H1 (cell line): ENCODE measurements at places on chromosomes 1 and 21. TPM values are rescaled to one million over a fixed set of nuclear protein-coding genes. Genes with fewer than 3 reads are reported as not detected.

- peak overlapping the region; percentile 64 for H3K4me3 ChIP-seq
- DNase-seq, result peak; percentile 100
- H3K4me1 ChIP-seq, result peaks cover 4% of the 10 kb centered on the region; the same call in 1 of the 2 replicates
- H3K27me3 ChIP-seq, result peaks cover 76% of the 10 kb centered on the region
- no peak overlapping the region; the same call in 1 of the 2 replicates for H3K27ac ChIP-seq
Measured at GRCh38 chr1:228059634-228060457, 22.7 kb upstream of the ARF1 start.

GRCh38 chr1:185068341-185068740, 23.0 kb downstream of the RNF2 start:
- no peak overlapping the region for H3K4me3 ChIP-seq
- DNase-seq, result no peak
- no peaks in the 10 kb centered on the region for H3K27me3 ChIP-seq

GRCh38 chr1:55039342-55040082, at the start of gene PCSK9:
Gene PCSK9, plus strand, starts transcription at chr1:55039548. Its CDS starts 290 bp downstream, at chr1:55039838.
- H3K4me1 ChIP-seq, result no peaks in the 10 kb centered on the region
- H3K4me3 ChIP-seq, result peak within 1 kb of the TSS; percentile 57
- peaks cover 5% of the 10 kb centered on the region; the same call in 1 of the 2 replicates for H3K36me3 ChIP-seq
- H3K27me3 ChIP-seq, result peaks cover 9% of the 10 kb centered on the region

The NHLH1 gene
- total RNA-seq, result 0.39 and 0.48 TPM in 2 replicates

The OR2G2 gene
- not detected in 2 replicates for total RNA-seq

DNA sequence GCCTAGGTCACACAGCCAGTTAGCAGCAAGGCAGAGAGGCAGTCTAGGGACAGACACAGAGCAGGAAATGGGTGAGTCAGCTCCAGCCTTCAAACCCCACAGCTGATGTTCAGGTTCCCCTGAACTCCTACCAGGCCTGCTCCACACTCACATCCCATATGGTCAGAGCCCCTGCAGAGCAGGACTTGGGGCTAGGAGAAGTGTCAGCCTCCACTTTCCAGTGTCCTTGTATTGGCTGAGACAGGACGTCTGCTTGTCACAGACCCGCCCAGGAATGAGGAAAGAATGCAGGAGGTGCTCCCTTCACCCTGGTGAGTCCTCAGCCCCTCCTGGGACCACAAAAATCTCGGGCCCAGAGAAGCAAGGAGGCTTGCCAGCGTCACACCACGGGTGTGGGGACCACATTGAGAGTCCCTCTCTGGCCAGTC, 92.5 kb downstream of the LACTBL1 start:
- peaks cover 11% of the 10 kb centered on the region for H3K4me1 ChIP-seq
- no peak for DNase-seq
- peak overlapping the region; percentile 20; the same call in 1 of the 2 replicates for H3K27ac ChIP-seq
- no peak overlapping the region for H3K4me3 ChIP-seq
- no peaks in the 10 kb centered on the region for H3K27me3 ChIP-seq

The SYTL1 gene
- total RNA-seq, result 6.4 and 8.8 TPM in 2 replicates

DNA sequence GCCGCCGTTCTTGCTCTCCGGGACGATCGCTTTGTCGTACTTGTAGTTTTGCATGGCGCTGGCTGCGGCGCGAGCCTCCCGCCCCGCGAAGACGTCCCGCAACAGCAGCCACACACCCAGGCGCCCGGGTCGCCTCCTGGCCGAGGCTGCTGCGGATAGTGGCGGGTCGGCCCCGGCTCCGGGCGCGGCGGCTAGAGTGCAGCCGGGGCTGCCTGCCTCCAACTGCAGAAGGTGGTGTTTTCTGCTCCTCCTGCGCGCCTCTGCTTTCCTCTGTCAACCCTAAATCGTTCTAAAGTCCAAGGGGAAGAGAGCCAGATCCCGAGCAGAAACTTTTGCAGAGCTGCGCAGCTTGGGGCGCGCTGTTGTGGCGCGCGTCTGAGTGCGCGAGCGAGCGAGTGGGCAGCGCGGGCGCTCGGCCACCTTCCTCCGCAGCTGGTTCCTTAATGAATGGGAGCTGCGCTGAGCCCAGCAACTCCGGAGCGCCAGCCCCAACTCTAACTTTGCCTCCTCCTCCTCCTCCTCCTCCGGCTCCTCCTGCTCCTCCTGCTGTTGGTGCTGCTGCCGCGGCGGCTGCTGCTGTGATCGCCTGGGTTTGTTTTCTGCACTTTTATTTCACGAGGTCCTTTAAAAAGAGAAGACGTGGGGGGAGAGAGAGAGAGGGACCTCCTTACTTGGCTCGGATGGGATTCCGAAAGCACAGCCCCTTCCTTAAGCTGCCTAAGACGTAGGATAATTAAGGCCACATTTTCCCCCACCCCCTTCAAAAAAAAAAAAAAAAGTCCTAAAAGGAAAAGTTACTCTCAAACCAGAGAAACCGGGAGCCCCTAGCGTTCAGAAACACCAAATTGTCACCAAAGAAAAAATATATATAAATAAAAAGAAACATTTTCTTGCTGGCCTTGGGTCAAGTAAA, at the start of gene PLPP3:
TSS of gene PLPP3 (minus strand) at position 601 of the 913 bp plus-strand sequence. CDS start at position 54, 547 bp downstream.
- no peaks in the 10 kb centered on the region for H3K36me3 ChIP-seq
- peak within 1 kb of the TSS; percentile 98 for H3K4me3 ChIP-seq
- peak; percentile 80 for DNase-seq
- H3K27ac ChIP-seq, result peak within 1 kb of the TSS; percentile 66; the same call in 1 of the 2 replicates
- H3K4me1 ChIP-seq, result peaks cover 3% of the 10 kb centered on the region

DNA sequence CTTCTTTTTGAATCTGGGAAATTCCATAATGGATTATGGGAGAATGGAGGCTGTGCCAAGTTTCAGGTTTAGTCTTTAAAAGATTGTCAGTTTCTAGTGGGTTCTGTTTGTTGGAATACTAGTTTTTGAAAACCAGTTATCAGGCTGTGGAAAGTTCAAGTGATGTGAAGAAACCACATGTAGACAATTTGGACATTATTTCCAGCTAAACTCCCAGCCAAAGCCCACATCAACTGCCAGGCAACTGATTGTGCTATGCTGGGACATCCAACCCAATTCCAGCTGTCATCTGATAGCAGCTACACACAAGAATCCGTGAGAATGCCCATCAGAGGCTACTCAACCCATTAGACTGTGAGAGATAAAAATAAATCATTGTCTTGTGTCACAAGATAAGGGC, 546.1 kb upstream of the ADAMTS5 start:
- H3K27me3 ChIP-seq, result no peaks in the 10 kb centered on the region
- H3K36me3 ChIP-seq, result no peaks in the 10 kb centered on the region
- no peaks in the 10 kb centered on the region for H3K4me1 ChIP-seq
- H3K4me3 ChIP-seq, result no peak overlapping the region

The ARMH1 gene
- 0.63 and 0.82 TPM in 2 replicates for total RNA-seq

GRCh38 chr1:25433389-25434186, 2.9 kb downstream of the MACO1 start:
- H3K4me1 ChIP-seq, result no peaks in the 10 kb centered on the region
- DNase-seq, result no peak
- H3K27ac ChIP-seq, result no peak overlapping the region
- H3K36me3 ChIP-seq, result no peaks in the 10 kb centered on the region

GRCh38 chr1:190949939-190950338, 472.3 kb upstream of the BRINP3 start:
- H3K27me3 ChIP-seq, result no peaks in the 10 kb centered on the region
- H3K27ac ChIP-seq, result no peak overlapping the region
- H3K4me1 ChIP-seq, result no peaks in the 10 kb centered on the region; the same call in 1 of the 2 replicates
- H3K36me3 ChIP-seq, result no peaks in the 10 kb centered on the region
- no peak overlapping the region for H3K4me3 ChIP-seq

DNA sequence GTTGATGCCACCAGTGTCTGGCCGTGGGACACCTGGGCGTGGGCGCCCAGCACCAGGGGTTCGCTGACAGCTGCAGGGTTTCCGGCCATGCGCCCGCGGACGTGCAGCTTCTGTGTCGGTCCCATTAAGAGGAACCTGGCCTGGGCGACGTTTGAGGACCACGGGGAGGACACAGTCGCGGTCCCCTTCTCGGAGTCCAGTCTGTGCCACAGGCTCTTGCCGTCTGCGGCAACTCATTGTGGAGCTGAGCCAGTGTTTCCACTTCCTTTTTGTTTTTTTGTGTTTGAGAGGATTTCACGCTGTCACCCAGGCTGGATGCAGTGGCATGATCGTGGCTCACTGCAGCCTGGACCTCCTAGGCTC, 1.6 kb upstream of the C1orf159 start:
- no peak overlapping the region for H3K4me3 ChIP-seq
- no peaks in the 10 kb centered on the region for H3K36me3 ChIP-seq
- H3K27me3 ChIP-seq, result peaks cover 17% of the 10 kb centered on the region
- peaks cover 6% of the 10 kb centered on the region for H3K4me1 ChIP-seq
- no peak overlapping the region for H3K27ac ChIP-seq

DNA sequence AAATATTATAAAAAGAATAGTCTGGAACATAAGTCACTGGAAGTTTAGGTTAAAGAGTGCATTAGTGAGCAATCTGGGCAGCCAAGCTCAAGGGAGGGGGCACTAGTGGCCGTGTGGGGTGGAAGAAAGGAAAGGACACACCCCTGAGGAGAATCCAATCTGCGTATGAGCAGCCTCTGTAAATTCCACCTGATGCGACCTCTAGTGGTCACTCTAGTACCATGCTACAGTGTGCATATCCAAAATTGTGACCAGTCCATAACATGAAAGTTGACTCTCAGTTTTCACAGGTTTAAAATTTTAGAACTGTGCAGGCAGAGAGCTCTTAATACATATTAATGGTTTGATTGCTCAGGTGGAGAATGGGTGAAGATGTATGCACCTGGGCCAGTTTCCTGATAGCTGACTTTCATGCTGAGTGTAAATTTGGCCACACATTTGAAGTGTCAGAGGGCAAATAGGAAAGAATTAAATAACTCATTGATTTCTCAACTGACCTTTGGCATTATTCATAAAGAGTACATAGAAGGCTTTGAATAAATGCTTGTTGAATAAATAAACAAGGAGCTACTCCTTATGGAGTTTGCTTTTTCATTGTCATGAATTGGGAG, 105.9 kb upstream of the C21orf91 start:
- H3K36me3 ChIP-seq, result no peaks in the 10 kb centered on the region
- H3K4me1 ChIP-seq, result no peaks in the 10 kb centered on the region
- H3K27me3 ChIP-seq, result no peaks in the 10 kb centered on the region
- DNase-seq, result peak; percentile 66
- H3K27ac ChIP-seq, result no peak overlapping the region

The FAM163A gene
- 0.13 TPM in 2 replicates for total RNA-seq

DNA sequence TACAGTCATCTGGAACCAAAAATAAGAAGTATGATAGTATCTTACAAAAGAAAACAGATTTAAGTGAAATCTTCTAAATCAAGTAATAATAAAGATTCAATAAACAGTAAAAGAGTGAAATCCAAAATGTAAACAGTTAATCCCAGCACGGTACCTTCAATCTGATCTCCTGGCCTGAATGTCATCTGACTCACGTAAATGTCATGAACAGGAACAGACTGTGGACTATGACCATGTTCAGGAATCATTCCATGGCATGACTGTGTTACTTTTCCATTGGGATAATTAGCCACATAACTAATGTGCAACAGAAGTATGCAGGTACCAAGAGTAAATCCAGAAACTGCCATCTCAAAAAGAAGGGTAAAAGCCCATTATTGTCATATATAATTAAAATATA, 18.0 kb downstream of the FRRS1 start:
- H3K27me3 ChIP-seq, result no peaks in the 10 kb centered on the region
- H3K36me3 ChIP-seq, result no peaks in the 10 kb centered on the region
- H3K4me3 ChIP-seq, result no peak overlapping the region
- no peak overlapping the region for H3K27ac ChIP-seq
- no peaks in the 10 kb centered on the region for H3K4me1 ChIP-seq

DNA sequence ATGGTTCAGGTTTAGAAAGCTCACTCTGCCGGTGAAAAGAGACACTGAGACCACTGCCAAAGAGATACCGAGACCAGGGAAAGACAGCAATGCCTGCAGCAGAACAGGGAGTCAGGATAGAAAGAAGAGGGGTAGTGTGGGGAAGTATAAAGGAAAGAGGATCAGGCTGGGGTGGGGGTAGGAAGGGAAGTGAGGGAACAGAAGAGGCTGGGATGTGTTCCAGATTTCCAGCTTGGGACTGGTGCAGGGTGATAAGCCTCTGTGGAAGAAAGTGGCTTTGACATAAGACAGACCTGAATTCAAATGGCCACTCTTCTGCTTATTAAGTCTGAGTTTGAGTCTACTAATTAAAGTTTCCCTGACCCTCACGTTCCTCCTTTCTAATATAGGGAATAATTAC, 105.9 kb downstream of the PIK3R3 start:
- no peak overlapping the region for H3K27ac ChIP-seq
- H3K27me3 ChIP-seq, result no peaks in the 10 kb centered on the region
- no peak overlapping the region for H3K4me3 ChIP-seq

DNA sequence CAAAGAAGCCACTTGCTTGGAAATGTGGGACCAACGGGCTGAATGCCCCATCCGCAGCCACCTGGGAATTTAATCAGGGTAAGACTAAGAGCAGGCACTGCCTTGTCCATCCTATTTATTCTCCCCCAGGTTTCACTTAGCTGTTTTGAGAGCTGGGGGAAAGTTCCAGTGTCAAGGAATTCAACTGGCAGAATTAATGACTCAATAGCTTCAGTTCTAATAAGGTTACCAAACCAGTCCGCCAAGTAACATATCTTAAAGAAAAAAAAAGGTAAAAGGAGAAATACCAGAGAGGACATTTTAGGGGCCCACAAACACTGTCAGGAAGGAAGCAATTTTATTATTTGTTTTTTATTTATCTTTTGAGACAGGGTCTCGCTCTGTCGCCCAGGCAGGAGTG, 157.6 kb upstream of the SOD1 start:
- H3K27ac ChIP-seq, result no peak overlapping the region
- H3K4me3 ChIP-seq, result no peak overlapping the region
- no peaks in the 10 kb centered on the region for H3K36me3 ChIP-seq
- peaks cover 10% of the 10 kb centered on the region for H3K4me1 ChIP-seq
- no peak for DNase-seq

DNA sequence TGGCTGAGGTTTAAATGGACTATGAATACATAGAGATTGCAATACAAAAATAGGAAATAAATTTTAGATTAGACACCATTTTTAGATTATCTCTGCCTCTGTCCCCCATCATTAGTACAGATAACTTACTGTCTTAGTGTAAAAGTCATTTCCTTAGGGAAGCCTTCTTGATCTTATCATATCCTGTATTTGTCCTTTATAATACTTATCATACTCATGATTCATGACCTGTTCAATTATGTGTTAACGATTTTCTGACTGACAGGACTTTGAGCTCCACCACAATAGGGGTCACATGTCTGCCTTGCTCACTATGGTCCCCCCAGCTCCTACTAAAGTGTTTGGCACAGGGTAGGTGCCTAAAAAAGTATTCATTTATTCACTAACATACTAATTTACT, 14.6 kb downstream of the TEX38 start:
- DNase-seq, result no peak
- H3K4me3 ChIP-seq, result no peak overlapping the region
- H3K36me3 ChIP-seq, result peaks cover 78% of the 10 kb centered on the region
- H3K27ac ChIP-seq, result no peak overlapping the region
- no peaks in the 10 kb centered on the region; the same call in 1 of the 2 replicates for H3K4me1 ChIP-seq

DNA sequence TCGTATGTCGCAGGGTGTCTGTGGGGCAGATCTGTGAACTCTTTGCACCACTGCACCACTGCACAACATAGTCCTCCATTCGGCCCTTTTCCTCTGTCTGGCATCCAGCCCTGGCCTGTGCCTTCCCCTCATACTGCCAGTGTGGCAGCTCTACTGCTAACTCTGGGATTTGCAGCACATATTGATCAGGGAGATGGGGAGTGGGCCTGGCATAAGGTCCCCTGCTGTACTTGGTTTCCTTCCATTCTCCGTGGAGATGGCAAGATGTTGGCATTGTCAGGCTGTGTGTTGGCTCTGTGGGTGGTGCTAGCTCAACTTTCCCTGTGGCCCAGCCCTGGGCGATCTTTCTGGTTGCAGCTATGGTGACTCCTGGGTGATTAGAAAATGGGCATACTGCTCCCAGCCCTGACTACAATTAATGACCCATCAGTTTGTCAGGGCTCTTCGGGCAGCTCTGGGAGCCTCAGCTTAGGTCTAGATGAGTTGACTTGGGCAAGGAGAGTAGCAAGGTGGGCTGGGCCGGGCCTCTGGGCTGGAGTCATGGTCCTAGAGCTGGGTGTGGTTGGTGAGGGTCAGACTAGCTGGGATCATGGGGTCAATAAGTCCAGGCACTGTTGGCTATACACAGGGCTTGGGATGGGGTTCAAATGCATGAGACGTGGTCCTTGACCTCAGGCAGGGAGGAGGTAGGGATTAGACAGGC, 11.4 kb downstream of the PTPRU start:
- no peak overlapping the region for H3K27ac ChIP-seq
- no peaks in the 10 kb centered on the region for H3K27me3 ChIP-seq
- no peak for DNase-seq
